ENCODE measurements at places on chromosomes 1 and 21. TPM values are rescaled to one million over a fixed set of nuclear protein-coding genes. Genes with fewer than 3 reads are reported as not detected.

PTPN22 gene
- total RNA-seq, result 0.08 TPM

OVAAL gene
- total RNA-seq, result not detected

SRGAP2B gene
- total RNA-seq, result 54.4 TPM

SERINC2 gene
- total RNA-seq, result 4.4 TPM

LRRC7 gene
- total RNA-seq, result not detected

LAMB3 gene
- 5.6 TPM for total RNA-seq

B3GALT2 gene
- not detected for total RNA-seq

OR2L2 gene
- total RNA-seq, result not detected

MROH9 gene
- total RNA-seq, result 0.15 TPM

UBE2Q1 gene
- 50.7 TPM for total RNA-seq

PCP4L1 gene
- not detected for total RNA-seq

SAMD13 gene
- total RNA-seq, result 0.83 TPM

LENEP gene
- total RNA-seq, result not detected

PODN gene
- 4.1 TPM for total RNA-seq

TRIM63 gene
- not detected for total RNA-seq

KLHDC8A gene
- total RNA-seq, result 0.08 TPM

HEYL gene
- total RNA-seq, result 0.23 TPM

ANGPTL1 gene
- total RNA-seq, result 2.8 TPM

KCNJ6 gene
- 0.23 TPM for total RNA-seq

DCDC2B gene
- not detected for total RNA-seq

MR1 gene
- 16.3 TPM for total RNA-seq

PADI3 gene
- not detected for total RNA-seq

CD247 gene
- not detected for total RNA-seq

MYBPH gene
- total RNA-seq, result 0.35 TPM
